T1000 (cell line): ENCODE measurements at places on chromosomes 6 and 20.

DNA sequence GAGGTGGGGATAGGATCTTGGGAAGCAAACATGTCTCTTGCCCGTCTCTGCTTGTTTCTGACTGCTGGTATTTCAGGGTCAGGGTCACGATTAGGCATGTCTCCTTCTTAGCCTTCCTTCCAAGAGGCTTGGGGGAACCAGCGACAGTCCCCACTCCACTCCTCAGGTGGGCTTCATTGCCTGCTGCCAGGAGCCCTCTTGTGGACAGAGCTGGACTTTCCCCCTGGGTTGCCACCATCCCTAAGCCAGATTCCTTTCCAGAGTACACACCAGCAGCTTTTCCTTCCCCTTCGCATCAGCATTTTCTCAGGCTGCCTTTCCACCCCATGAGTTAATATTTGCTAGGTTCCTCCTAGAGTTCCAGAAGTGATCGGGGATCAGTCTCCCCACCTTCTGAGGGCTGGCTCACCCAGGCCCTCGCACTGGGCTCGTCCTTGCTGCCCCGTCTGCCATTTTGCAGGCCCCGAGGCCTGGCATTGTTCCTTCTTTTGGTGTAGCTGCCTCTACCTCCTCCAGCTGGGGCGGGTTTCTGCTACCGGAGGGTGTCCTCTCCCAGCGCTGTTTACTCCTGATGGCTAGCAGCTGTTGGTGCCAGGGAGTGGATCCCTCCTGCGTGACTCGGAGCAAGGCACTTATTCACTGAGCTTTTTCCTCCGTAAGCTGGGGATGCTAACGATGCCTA, 8.8 kb upstream of the C20orf144 start:
- DNase-seq: peak; percentile 29

- no peak for DNase-seq
Observed at GRCh38 chr20:39541136-39541803, 579.1 kb downstream of the DHX35 start.

DNA sequence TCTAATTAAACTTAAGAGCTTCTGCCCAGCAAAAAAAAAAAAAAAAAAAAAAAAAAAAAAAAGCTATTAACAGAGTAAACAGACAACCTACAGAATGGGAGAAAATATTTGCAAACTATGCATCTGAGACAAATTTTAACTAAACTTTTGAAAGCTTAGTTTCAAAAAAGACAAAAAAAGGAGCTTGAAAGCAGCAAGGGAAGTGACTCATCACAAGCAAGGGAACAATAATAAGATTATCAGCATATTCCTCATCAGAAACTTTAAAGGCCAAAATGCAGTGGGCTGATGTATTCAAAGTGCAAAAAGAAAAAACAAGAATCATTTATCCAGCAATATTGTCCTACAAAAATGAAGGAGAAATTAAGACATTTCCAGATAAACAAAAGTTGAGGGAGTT, 158.6 kb downstream of the RNF144B start:
- no peak for DNase-seq

DNA sequence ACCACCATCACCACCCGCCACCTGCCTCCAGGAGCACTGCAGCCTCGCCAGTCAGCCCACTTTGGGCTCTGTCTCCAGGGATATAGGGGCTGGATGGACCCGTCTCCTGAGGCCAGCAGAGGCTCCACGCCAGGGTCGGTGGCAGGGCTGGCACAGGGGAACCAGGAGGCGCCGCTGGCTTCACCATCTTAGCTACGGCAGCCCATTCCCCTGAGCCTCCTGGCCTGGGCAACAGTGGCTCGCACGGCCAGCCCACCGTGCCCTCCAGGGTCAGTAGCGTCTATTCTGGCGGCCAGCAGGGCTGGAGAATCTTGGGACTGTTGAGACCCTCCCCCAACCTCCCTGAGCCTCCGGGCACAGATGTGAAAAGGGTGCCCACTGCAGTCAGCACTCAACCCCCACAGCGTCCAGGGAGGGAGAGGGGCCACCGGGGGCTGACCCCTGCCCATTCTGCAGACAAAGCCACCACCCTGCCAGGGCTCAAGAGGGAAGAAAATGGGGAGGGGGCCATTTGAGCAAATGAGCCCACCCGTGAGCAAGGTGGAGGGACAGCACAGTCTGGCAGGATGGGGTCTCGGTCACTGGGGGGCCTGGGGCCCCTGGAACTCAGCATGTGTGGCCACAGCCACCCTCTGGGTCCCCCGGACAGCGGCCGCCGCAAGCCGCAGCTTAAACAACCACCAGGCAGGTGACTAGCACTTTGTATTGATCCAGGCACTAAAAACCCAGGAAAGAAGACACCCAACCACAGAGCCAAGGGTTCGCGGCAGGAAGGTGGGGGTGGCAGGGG, 28.7 kb downstream of the KCNQ2 start:
- no peak for DNase-seq

GRCh38 chr6:110815015-110815410, 256 bp downstream of the CDK19 start:
- DNase-seq: no peak

- DNase-seq: no peak
Observed at GRCh38 chr20:4811661-4812181, 90.0 kb downstream of the PRND start.

- no peak for DNase-seq
Observed at GRCh38 chr6:140850438-140850837, 1282.3 kb upstream of the GJE1 start.
